Cardiac septum (tissue), 1 donor: ENCODE measurements at places on chromosomes 5 and 9.

- DNase-seq: no peak
Observed at GRCh38 chr9:89427621-89428221, 70.2 kb downstream of the SEMA4D start.

- no peak for DNase-seq
Observed at GRCh38 chr9:35790385-35791296, 750 bp upstream of the NPR2 start.

- DNase-seq: no peak
Observed at GRCh38 chr5:74394528-74394915, 246.0 kb downstream of the ENC1 start.

- DNase-seq: no peak
Observed at GRCh38 chr5:136000932-136001331, 27.9 kb upstream of the TGFBI start.

DNA sequence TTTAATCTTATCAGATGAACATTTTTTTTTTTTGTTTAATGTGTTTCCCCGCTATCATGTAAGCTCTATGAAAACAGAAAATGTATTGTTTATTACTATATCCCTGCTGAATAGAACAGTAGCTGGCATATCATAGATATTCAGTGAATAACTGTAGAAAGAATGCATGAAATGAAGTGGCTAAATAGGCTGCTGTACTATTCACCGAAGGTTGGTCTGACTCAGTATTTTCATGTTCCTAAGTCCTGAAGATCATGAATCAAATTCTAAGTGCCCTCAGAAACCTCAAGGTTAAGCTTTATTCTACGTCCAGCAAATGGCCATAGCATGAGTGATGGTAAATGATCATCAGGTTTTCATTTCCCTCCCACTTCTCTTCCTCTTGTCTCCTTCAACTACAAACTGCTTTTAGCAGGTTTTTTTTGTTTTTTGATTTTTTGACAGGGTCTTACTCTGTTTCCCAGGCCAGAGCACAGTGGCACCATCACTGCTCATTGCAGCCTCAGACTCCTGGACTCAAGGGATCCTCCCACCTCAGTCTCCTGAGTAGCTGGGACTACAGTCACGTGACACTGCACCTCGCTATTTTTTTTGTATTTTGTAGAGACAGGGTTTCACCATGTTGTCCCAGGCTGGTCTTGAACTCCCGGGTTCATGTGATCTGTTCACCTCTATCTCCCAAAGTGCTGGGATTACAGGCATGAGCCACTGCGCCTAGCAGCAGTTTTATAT is 19.1 kb upstream of the ZFAND5 start:
- no peak for DNase-seq

DNA sequence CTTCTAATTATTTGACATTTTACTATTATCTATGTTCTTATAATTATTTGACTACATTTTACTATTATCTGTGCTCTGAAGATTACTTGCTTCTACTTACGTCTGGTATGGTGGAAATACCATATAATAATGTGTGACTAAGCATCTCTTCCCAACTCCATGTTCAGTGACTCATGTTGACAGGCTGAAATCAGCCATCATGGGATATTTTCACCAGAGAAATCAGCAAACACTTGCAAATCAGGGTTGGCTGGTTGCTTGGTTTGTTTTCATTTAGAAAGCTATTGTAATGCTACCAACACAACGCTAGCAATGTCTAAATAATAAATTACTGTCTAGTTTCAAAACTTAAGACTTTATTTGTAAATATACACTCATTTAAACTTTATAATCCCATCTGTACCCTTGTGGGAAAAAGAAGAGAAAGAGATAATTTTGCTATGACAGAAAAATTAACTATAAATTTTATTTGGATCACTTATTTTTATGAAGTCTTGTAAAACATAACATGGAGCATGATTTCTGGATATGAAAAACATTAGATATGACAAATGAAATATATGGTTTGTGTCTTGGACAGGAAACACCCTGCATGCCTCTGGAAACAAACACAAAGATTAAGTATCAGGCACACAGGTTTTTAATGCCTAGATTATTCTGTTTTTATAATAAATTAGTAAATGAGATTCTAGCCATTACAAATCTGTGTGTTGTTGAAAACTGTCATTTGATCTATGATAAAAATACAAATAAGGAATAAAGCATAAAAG is 337.6 kb downstream of the BNC2 start:
- DNase-seq: no peak

GRCh38 chr5:165400086-165400485 is 1894.7 kb downstream of the MAT2B start:
- no peak for DNase-seq

DNA sequence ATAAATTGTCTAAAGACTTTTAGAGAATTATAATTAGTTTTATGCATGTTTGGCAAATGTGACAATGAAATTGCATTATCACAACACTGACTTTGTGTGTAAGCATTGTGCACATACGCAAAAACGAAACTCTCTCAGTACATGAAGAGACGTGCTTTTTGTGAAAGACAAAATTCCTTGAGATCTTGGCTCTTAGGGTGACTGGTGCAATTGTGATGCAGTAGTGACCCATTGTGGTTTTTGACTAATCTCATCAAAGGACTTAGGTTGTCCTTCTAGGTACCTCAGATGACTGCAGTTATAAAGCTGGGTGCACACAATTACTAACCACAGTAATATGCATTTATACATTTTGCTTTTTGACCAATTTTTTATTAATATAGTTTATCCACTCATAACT is 25.3 kb upstream of the TYRP1 start:
- DNase-seq: no peak

DNA sequence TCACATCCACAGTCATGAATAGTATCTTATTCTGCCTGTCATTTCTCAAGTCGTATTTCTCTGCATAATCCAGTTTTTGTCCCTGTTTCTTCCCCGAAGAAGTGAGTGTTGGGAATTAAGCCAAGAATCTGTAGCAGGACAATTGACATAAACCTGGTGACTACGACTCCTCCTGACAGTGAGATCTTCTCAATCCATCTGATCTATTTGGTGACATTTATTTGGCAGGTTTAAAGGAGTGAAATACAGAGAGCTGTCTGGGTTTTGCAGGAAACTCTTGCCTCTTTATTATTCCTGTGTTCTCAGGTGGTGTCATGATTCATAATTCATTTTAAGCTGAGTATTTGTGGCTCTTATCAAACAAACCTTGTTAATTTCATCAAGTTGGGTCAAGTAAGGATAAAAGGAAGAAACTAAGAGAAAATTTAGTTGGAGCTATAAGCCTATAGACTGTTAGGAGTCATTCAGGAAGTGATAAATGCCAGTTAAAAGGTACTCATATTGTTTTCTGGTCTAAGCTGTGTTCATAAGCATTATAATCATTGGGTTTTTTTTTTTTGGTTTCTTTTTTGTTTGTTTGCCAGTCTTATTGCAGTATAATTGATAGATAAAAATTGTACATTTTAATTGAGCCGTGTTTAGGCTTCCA is 95.9 kb upstream of the PCSK1 start:
- no peak for DNase-seq

DNA sequence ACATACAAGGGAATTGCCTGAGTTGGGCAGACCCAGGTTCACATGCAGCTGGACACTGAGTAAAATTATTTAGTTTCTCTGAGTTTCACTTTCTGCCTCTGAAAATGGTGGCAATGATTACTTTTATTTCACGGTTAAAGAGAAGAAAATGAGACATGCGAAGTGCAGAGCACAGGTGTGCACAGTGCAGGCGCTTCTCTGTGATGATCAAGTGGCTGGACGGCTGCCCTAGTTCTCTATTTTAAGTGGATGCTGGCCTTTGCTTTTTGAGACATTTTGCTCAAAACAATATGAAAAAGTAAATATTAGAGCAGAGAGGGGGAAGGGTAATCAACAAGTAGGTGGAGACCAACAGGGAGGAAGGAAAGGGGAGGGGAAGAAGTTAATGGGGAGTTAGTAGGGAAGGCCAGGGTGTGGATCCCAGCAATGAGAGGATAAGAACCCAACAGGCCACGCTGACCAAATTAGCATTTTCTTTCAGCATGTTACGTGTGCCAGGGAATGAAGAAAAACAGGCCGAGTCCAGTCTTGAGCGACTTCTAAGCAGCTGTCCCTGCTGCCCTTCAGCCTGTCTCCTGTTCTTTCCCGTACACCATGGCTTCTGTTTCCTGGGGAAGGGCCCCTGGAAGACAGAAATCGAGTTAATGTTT is 16.1 kb downstream of the SNX18 start:
- no peak for DNase-seq

DNA sequence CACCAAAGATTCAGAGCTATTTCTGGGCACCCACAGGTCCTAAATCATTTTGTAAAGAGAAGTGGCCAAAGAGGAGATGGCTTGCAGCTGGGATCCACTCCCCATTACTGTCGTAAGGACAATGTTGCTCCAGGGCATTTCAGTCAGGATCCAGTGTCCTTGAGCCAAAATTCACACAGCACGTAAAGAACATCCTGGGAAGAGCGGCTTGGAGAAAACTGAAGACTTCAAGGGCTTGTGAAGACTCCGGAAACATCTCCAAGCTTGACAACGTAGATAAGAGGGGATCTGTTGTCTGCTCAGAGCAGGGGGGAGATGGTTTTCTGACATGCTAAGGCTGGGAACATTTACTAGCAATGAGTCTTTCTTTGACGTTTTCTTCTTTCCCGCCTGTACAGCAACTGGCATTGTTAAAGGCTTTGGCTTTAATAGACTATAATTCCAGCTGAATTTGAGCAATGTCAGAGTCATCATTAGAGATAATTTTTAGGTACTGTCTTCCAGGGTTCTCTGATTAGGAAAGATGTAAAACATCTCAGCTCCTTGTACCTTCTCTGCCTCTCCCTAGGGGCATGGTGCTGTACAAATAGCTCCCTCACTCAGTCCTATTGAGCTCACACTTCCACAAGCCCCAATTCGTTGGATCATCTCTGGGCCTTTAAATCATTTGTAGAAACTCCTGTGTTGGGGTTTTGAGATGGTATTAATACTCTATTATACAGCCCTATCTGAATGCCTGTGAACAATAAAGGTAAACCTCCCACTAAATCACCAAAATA is 39.7 kb downstream of the EGFLAM start:
- no peak for DNase-seq

DNA sequence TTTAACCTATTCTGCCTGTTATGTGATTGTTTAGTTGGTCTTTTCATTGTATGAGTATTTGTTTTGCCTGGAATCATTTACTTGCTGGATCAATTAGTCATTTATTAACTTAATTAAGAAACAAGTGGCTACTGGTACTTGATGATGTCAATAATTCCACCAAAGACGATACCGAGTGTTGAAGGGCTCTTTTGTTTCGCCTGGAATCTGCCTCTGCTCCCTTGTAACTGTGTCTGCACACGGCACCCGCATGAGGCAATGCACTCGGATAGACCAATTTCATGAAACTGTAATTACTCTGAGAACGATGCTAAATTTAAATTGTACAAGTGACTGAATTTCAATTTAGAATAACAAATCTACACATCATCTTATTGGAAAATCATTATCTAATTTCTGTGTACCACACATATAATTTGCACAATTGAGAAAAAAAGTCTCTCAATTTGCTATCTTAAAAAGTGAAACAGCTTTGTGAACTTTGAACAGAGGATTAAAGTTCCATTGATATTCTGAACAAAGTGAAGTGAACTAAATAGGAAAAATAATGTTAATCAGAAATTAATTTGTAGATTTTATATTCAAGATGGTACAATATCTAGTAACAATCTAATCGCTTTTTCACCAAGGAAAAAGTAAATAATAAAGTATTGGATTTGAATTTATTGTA is 143.2 kb downstream of the CTNND2 start:
- no peak for DNase-seq

DNA sequence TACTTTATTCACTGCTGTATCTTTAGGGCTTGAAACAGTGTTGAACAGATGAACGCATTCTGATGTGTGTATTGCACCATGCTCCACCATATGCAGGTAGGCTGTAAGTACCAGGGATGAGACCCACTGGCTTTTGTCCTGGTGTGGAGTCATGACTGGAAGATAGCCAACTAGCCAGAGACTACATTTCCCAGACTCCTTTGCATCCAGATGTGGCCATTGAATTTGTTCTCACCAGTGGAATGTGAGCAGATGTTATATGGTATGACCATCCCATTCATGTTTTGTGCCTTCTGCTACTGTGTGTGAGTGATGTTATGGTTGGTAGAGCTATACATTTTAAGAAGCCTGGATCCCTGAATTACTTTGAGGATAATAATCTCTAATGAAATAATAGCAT is 7.4 kb upstream of the FBXL7 start:
- DNase-seq: no peak

- peak; percentile 47 for DNase-seq
Observed at GRCh38 chr9:129380961-129381401, 202.9 kb upstream of the IER5L start.

GRCh38 chr5:137735555-137736284 is at the start of gene KLHL3:
Gene KLHL3, minus strand, starts transcription at chr5:137736089. Its CDS starts 443 bp downstream, at chr5:137735646.
- DNase-seq: peak; percentile 75

- no peak for DNase-seq
Observed at GRCh38 chr5:2761921-2762488, 10.5 kb upstream of the IRX2 start.

DNA sequence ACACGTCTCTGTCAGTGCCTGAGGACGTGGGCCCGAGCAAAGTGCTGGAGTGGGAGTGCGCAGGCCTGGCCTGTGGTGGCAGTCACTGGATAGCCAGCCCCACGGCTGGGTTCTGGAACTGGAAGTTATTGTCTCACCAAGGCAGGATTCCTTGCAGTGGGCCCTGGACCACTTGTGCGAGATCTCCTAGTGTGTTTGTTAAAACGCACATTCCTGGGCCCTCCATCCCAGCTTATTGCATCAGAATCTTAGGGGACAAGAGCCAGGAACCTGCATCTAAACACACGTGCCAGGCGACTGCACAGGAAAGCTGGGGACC is 26.9 kb downstream of the PTPA start:
- no peak for DNase-seq
